Sigmoid colon (tissue), 7 donors: ENCODE measurements at places on chromosomes 6 and 20. TPM values are rescaled to one million over a fixed set of nuclear protein-coding genes. Genes with fewer than 3 reads are reported as not detected.

Gene ARG1
- 0.27 TPM for total RNA-seq

Gene TXLNB
- total RNA-seq: 3.0 TPM

DNA sequence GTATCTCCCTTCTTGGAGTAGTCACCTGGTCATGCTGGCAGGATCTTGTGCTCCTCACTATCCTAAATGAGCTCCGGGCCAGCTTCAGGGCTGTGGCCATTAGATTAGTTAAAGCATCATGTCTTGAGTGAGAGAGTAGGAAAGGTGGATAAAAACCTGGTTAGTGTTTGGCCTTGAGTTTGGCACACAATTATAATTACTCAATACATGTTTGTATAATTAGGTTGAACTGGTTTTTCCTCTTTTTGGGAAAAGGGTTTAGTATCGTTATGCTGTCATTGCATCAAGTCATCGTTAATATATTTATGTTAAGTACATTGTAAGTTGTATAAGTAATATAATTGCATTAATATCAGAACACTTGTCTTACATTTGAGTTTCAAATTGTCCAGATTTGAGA lies 126.3 kb downstream of the CDKAL1 start:
- no peak for DNase-seq

Gene NKAIN2
- total RNA-seq: 0.82 TPM

DNA sequence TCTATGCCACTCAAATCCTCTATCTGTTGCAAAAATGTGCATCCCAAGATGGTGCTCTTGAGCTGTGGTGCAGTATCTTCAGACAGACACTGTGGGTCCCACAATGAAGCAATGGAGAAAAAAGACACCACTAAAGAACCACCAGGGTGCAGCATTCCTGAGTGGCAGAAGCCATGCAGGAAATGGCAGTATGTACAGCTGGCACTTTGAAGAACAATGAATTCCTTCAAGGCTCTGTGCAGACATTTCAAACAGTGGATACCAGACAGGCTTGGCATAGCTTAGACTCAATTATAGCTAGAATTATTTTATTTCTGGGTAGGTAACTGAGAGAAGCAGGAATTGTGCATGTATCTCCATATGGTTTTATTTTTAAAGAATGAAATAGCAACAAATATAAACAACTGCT lies 24.0 kb upstream of the HDAC2 start:
- DNase-seq: no peak

- DNase-seq: no peak
Measured at GRCh38 chr6:156957931-156958547, 180.9 kb downstream of the ARID1B start.

Gene CST7
- not detected for total RNA-seq

Gene OPN5
- total RNA-seq: not detected

Gene KIF3B
- 20.7 TPM for total RNA-seq

GRCh38 chr6:132320007-132320406 lies 81.3 kb downstream of the MOXD1 start:
- no peak for DNase-seq

Gene SUMO4
- total RNA-seq: 6.1 TPM

DNA sequence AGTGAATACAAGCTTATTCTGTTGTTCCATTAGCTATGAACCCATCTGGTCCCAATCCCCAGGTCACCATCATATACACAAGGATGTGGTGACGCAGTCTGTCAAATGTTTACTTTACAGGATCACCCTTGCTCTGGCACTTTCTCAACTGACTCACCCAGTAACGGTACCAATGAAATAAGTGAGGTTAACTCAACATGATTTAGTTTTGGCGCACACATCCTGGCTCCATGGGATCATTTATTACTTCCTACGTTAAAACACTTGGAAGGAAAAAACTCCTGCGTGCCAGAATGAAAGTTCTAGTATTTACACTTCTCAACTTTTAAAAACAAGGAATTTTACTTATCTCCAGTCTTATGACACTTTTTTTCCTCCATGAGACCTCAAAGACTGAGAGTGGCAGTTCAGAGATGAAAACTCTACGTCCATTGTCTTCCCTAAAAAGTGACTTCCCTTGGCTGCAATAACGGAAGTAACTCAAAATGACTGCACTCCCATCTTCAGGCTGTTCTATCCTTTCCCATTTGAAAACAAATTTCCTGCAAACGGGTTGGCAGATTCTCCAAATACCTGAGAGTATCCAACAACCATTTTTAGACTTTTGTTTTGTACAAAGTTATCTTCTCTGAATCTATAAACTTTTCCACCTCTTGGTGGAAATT lies 15.9 kb downstream of the AGPAT4 start:
- DNase-seq: peak; percentile 82

Gene RRAGD
- total RNA-seq: 11.8 TPM
